GM04504 (cell line): ENCODE measurements at places on chromosomes 6 and 20.

- no peak for DNase-seq
These were observed 41.0 kb upstream of the PDE7B start for GRCh38 chr6:135810486-135810885.

DNA sequence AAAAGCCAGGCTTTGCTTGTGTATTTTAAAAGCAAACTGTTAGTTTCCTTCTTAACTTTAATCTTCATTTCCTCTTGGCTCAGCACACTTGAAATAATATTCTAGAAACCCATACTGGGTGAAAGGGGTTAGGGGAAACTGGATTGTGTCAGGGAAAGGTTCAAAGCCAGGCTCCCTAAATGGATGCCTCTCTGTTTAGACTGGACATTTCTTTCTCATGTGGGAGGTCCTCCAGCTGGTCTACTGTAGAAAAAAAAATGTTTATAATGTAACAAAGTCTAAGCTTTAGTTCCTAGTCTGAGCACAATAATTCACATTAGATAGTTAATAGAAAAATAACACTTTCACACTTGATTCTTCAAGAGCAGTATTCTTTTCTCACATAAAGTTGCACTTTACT, 89.0 kb upstream of the AKIRIN2 start:
- no peak for DNase-seq

DNA sequence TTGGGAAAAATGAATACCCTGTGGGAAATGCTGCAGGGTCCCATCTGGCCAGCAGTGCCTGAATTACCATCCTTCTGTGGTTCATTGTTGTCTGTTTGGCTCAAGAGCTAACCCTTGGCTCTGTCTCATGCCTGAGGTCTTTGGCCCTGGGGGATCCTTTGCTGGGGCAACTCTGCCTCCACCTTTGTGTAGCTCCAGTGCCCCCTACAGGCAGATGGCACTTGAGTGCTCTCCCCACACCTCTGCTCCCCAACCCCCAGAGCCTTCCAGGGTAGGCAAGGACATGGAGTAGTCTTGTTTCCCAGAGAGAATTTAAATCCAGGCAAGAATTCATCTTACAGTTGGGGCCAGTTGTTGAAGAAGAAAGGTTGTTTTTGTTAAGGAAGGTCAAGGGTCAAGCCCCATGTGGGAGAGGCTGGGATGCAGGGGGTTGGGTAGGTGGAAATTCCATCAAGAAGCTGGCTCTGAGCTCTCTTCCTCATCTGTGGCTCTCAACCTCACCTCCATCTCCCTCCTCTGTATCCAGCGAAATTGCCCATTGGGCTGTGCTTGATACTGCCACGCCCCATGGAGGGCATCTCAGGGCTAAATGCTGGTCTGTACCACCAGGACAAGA, 44.2 kb downstream of the ZNF831 start:
- DNase-seq, result no peak

DNA sequence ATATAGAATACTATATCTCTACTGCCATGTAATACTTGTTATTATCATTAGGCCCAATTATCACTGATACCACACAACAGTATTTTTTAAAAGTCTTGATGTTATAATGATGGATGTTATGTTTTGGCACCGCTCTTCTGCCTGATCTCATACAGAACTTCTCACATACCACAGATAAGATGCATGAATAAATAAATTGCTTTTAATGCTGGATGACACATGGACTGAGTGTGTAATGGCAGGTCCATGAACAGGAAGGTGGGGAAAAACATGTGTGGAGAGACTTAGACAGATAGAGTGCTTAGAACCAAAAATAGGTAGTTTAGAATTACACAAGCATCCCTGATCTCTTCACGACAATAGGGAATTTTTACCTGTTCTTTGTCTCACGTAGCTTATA, 258.4 kb upstream of the MARCKS start:
- DNase-seq, result no peak

- DNase-seq, result no peak
These were observed 147.4 kb downstream of the FOXC1 start for GRCh38 chr6:1757131-1757530.

GRCh38 chr20:60352017-60352416, 393.8 kb downstream of the CDH26 start:
- DNase-seq, result no peak

GRCh38 chr6:108097882-108098281, 23.3 kb upstream of the OSTM1 start:
- DNase-seq, result no peak

- no peak for DNase-seq
These were observed 217.1 kb downstream of the ANKRD60 start for GRCh38 chr20:58011106-58011946.

- DNase-seq, result no peak
These were observed 142.2 kb downstream of the NFATC2 start for GRCh38 chr20:51400051-51400926.

GRCh38 chr6:36659271-36659670, 19.2 kb upstream of the CDKN1A start:
- peak; percentile 90 for DNase-seq
